NCI-H1417 treated with DMSO at 0.1 percent for 48 hours (cell line): ENCODE measurements at places on chromosomes 16 and 17.

GRCh38 chr17:45722161-45722560 is 62.0 kb upstream of the CRHR1 start:
- no peak for DNase-seq

DNA sequence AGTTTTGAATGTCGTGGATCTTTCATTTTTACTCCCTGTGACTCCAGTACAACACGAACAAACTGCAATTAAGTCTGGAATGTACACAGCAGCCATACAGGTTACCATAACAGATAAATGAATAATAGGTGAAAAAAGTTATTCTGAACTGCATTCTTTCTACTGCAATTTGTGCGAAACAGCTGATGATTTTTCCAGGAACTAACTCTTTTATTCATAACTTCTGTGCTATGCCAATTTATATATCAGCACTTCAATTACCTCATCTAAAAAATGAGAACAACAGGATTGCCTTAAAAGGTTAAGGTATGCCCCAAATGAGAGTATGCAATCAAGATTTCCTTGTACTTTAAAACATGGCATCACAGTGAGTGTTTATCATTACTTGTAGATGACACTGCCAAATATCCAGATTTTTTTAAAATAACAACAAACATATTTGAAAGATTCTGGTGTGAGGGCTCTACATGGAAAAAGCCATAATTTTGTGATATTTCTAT is 238.9 kb downstream of the CDH8 start:
- no peak for DNase-seq

GRCh38 chr16:25030420-25031131 is 15.4 kb upstream of the ARHGAP17 start:
- no peak for DNase-seq

DNA sequence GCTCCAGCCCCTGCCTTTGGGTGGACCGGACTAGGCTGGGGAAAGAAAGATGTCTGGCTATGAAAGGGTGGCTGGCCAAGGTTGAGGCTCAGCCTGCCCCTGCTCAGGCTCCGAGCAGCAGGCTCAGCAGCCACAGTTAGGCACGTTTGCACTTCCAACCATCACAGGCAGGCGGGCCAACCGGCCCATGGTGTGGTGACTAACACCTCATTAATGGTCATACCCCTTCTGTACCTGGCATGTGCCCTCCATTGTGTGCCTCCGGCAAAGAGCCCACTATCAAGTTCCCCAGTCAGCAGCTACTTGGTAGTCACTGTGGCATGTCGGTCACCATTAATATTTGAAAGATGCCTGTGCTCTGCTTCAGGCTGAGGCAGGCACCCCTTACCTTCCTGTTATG is 6.7 kb downstream of the TBC1D24 start:
- no peak for DNase-seq
